ENCODE measurements at places on chromosomes 2 and 18. TPM values are rescaled to one million over a fixed set of nuclear protein-coding genes. Genes with fewer than 3 reads are reported as not detected.
A peak's percentile ranks its signal among the peaks of the same experiment; 100 is the strongest.

DNA sequence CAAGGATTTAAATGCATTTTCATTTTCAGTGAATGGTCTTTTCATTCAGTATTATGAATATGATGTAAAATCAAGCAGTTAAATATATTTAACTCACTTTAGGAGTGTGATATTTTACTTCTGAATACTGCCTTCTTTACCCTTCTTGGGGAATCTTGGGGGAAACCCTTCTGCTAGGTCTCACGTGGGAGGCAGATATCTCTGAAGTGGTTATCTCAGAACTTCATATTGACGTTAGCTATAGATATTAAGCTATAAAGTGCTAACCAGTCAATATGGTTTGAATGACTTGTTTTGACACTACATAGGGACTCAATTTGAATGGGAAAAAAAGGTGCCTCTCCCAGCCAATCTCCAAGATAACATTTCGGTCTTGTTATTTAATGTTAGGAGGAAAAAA, 9.8 kb downstream of the REL start:
- no peak for DNase-seq

DNA sequence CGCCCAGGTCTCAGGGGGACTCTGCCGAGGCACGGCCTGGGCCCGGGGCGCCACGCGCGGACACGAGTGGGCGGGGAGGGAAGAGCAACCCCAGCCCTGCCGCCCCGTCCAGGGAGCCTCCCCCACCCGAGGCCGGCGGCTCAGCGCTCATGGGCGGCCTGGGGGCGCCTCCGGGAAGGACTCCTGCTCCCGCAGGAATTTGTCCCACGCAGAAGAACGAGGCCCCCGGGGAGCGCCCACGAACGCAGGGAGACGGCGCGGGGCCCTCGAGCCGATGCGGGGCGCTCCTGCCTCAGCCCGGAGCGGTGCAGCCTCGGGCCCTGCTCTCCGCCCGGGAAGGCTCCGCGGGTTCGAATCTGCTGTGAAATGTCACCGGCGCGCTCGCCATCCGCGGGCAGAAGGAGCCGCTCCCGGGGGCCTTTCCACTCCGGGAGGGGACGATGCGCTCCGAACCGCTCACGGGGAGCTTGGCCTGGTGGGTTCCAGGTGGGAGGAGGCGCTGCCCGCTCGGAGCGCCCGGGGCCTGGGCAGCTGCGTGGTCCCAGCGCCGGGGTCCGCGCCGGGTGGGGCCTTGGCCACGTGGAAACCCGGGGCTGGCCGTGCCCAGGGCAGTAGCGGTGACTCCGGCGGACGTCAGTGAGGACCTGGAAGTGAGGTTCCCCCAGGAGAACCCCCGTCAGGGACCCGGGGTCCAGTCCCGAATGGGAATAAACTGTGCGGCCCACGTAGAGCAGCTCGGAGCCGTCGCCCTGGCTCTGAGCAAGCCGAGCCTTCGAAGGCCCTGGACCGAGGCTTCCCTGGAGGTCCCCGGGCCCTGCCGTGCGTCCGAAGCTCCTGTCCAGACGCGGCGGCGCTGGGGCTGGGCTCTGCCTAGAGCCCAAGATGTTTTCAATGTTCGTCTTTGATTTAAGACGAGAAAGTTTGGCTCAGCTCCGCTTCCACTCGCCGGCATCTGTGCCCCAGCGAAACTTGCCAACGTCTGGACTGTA, 41.4 kb upstream of the CTDP1 start:
- no peak for DNase-seq

DNA sequence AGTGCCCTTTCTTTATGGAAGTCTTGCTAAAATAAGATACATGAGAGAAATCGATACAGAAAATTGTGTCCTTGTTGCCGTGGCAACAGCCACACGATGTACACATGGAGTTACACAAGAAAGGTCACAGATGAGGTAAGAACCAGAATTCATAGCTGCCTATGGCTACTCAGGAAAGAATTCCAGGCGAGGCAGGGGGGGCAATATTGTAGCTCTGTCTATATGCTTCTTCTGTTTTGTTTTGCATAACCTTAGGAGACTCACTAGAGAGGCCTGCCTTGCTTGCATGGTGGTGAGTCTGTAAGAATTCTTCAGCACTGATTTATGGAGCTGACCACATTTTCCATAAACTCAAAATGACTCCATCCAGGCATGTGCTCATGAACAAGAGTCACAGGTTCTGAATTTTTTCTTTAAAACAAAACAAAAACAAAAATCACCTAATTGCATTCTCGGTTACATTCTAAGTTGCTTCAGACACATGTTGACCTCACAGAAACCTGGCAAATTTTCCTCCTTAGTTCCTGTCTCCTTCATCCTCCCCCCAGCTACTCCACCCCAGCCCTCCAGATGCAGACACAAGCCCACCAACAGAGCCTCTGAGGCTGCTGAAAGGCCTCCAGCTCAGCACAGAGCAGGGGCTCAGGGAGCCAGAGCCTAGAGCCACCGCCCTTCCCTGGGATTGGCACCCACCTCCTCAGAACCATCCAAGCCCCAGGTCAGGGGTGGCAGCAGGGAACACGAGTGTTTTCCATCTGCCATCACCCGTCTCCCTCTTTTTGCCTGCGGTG, 183.5 kb downstream of the ANTXR1 start:
- no peak for DNase-seq

DNA sequence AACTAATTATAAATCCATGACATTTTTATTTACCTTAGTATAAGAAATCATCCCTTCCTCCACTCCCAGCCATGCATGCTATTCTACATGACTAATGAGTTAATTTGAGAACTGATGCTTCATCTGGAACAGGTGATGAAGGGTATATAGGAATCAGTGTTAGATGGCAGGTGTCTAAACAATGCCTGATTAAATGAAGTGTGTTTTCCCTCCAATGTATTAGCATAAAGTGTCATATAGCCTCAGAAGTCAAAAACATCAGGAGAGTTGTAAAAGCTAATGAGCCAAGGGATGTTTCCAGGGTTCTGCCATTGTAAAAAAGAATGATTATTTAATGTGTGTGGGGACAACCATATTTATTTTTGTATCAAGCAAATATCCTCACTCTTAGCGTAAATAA, 913.8 kb downstream of the DCC start:
- DNase-seq, result no peak

DNA sequence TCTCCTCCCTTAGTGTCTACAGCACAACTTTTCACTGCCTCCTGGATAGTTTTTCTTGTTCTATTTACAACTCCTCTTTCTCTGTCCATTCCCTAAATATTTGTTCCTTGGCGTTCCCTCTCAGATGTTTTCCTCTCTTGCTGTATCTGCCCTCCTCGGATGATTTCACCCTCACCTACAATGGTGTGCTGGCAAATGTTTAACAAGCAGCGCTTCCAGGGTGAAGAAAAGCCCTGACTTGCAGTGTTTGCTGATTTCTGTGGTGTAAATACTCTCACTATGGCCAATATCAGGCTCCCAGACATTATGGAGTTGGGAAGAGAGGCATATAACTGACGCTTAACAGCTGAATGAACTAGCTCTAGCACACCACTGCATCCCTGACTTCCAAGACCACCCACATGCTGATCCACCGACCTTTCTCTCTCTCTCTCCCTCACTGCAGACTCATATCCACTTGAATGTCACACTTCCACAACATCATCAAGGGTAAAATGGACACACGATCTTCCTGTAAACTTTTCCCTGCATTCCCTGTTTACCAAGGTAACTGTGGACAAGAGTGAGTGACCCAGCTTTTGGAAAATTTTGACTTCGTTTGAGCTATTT, 31.5 kb upstream of the SPTBN1 start:
- no peak for DNase-seq

DNA sequence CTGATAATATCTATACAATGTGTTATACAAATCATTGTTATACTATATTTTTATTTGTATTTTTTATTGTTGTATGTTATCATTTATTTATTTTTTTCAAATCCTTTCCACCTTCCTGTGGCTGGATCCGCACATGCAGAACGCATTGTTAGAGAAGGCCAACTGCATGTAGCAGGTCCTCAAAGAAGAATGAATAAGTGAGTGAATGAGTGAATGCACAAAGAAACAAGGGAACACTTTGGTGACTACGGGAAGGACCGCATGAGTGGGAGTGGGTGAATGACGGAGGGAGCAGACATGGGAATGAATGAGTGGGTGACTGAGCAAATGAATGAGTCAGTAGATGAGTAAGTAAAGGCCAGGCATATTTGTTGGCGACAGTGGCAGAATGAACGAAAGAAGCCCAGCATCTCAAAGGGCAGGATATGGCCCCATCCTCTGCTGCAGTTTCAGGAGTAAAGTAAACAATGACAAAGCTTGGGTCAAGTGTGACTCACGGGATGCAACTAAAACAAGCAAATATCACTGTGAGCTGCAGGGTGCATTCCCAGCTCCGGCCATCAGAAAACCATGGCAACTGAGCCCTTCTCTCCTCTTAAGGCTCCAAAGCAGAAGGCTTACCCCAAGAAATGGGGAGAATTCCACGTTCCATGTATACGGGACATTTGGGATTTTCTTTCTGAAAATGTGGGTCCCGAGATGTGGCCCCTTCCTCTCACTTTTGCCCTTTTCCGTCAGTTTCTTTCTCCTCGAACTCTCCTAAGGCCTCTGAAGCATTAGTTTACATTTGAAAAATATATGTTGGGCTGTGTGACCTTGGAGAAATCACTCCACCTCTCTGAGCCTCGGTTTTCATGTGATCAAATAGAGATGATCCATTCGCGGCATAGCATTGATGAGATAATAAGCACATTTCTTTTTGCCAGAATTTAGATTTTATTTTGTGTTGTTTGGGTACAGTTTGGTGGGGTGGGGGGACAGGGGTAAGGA, 24.5 kb downstream of the KCNF1 start:
- DNase-seq, result no peak

DNA sequence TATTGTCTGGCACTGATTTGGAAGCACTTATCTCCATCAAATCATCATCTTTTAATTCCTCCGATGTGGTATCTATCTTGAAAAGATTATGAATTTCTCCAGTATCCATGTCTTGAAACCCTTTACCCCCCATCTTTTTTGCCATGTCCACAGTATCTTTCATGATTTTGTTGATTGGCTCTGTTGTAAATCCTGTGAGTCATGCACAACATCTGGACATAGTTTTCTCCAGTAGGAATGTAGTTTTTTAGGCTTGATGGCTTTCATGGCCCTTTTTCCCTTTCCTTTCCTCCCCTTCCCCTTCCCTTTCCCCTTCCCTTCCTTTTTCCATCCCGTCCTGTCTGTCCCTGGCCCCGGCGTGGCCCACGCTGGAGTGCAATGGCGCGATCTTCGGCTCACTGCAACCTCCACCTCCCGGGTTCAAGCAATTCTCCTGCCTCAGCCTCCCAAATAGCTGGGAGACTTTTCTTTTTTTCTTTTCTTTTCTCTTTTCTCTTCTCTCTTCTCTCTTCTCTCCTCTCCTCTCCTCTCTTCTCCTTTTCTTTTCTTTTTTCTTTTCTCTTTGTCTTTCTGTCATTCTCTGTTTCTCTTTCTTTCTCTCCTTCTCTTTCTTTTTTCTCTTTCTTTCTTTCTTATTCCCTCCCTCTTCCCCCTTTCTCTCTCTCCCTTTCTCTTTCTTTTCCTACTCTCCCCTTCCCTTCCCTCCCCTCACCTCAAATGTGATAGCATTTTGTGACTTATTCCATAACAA, 18.4 kb upstream of the ZNF638 start:
- no peak for DNase-seq

DNA sequence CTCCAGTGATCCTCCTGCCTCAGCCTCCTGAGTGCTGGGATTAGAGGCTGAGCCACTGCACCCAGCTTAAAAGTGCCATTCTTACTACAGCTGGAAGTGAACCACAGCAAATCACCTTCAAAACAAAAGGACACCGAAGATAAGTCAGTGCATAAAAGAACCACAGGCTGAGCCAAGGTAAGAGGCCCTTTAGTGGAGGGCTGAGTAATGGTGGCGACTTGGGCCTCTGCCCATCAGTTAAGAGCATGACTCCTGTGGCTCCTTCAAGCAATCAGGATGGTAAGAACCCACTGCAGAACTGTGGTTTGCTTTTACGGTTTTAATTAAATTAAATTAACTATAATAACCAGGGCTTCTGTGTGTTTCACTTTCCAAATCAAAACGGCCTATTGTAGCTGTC, 75.1 kb downstream of the CTAGE1 start:
- DNase-seq, result no peak

GRCh38 chr2:211620986-211621385, 917.6 kb downstream of the ERBB4 start:
- no peak for DNase-seq

GRCh38 chr2:122745603-122746002, 990.2 kb downstream of the TSN start:
- no peak for DNase-seq

- peak; percentile 21 for DNase-seq
Measured at GRCh38 chr2:174985614-174986013, 19.6 kb downstream of the CHN1 start.

GRCh38 chr2:216546241-216546640, 47.6 kb downstream of the RPL37A start:
- no peak for DNase-seq

DNA sequence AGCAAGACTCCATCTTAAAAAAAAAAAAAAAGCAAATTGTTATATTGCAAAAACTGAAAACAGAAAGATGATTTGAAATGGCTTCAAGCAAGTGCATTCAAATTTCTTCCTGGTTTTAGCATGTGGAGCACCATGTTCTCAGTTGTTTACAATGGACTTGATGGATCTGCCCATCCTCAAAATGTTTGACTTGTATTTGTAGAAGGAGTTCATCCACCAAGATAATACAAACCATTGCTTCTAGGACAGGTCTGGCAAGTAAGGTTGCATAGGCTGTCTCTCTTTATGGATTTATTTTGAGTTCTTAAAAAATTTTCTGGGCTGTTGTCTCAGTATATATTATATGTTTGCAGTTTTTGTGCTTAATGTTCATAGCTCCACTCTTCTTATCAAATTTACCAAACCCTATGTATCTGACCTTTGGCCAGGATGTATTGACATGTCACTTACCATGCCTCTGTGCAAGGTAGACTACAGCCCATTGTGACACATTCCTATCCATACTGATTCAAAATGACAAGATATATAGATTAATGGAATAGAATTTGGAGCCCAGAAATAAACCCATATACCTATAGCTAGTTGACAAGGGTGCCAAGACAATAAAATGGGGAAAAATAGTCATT, 21.7 kb upstream of the ZCCHC2 start:
- no peak for DNase-seq

DNA sequence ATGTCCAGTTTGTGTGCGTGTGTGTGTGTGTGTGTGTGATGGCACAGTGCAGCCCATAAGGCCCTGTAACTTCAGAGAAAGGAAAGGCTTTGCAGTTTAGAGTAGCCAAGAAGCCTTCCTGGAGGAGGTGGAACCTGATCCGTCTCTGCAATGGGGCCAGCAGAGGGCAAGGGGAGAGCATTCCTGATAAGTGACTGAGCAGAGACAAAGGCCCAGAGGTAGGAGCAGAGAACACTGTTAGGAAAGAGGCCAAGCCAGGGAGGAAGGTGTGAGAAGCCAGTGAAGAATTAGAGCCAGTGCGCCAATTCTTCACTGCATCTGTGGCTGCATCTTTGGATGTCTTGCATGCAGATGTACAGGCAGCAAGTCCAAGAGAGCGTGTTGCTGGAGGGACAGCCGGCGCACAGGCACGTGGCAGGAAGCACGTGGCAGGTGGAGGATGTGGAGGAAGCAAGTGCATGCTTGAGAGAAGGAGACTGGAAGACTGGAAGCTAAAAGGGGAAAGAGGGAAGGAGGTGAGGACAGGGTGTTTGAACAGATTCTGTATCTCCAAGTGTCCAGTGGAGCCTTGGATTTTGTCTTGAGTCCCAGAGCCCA, 196.3 kb downstream of the CTIF start:
- peak; percentile 35 for DNase-seq

The HAUS1 gene
- 141 TPM for total RNA-seq

The RHOB gene
- 16.1 TPM for total RNA-seq

The GRB14 gene
- 3.4 TPM for total RNA-seq

The FLACC1 gene
- total RNA-seq, result not detected

The KIF5C gene
- 53.0 TPM for total RNA-seq

The CCDC74A gene
- 25.6 TPM for total RNA-seq
